ENCODE measurements at places on chromosomes 2 and 18. TPM values are rescaled to one million over a fixed set of nuclear protein-coding genes. Genes with fewer than 3 reads are reported as not detected.

GRCh38 chr2:189557373-189557772 lies 23.2 kb downstream of the SLC40A1 start:
- peaks cover 80% of the 10 kb centered on the region for H3K4me1 ChIP-seq
- no peaks in the 10 kb centered on the region for H3K27me3 ChIP-seq
- DNase-seq = no peak
- no peaks in the 10 kb centered on the region for H3K36me3 ChIP-seq

DNA sequence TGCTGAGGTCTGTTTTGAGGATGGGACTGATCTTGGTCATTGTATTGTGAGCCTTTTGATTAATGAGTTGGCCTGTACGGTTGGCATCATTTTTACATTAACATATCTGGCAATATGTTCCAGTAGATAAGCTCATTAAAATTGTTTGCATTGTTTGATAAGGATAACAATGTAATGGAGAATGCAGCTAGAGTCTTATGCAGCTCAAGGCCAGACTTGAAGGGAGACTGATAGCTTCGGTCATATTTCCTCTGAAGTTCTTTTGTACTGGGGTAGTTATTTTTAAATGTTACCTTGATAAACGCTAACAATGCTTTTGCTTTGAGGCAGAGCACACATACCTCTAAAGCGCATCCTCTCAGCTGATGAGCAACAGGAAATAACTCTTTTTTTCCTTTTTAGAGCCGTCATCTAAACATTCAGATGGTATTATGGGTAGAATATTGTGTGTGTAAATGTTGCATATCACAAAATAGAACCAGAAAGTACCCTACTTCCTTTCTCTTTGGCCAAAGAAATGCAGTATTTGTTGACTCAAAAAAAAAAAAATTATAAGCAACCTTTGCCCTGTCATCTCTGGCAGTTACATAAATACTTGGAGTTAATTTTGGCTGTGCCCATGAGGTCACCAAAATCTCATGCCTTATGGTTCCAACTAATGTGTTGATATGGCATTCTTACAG lies 1.3 kb downstream of the MAPRE2 start:
- no peak for DNase-seq
- H3K27ac ChIP-seq = peak overlapping the region; percentile 71
- H3K27me3 ChIP-seq = no peaks in the 10 kb centered on the region
- peaks cover 56% of the 10 kb centered on the region for H3K4me1 ChIP-seq
- peak overlapping the region; percentile 84 for H3K4me3 ChIP-seq
- H3K36me3 ChIP-seq = no peaks in the 10 kb centered on the region

DNA sequence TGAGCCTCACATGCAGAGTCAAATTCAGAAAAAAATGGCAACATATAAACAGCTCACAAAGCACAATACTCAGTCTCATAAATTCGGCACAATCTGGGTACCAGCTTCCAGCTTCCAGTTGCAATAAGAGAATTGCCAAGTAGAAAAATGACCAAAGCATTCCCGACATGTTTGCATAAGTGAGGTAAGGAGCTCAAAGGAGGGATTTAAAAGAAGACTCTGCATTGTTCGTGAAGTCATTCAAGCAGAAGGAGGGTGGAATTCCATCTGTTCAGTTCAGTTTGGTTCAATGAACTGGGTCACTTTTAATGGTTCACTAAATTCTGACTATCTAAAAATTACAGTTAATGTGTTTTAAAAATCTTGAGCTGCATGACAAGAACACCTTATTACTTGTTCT lies 106.7 kb upstream of the KLHL14 start:
- no peaks in the 10 kb centered on the region for H3K36me3 ChIP-seq
- H3K4me1 ChIP-seq = no peaks in the 10 kb centered on the region
- peak; percentile 2 for DNase-seq
- H3K27ac ChIP-seq = no peak overlapping the region

GRCh38 chr2:207253666-207254345 lies 88.1 kb upstream of the KLF7 start:
- no peak overlapping the region for H3K4me3 ChIP-seq

- peaks cover 22% of the 10 kb centered on the region for H3K36me3 ChIP-seq
- DNase-seq = no peak
- H3K27ac ChIP-seq = no peak overlapping the region
- peaks cover 12% of the 10 kb centered on the region for H3K4me1 ChIP-seq
- no peaks in the 10 kb centered on the region for H3K27me3 ChIP-seq
- no peak overlapping the region for H3K4me3 ChIP-seq
Measured at GRCh38 chr2:127718271-127718670, 17.0 kb downstream of the SFT2D3 start.

DNA sequence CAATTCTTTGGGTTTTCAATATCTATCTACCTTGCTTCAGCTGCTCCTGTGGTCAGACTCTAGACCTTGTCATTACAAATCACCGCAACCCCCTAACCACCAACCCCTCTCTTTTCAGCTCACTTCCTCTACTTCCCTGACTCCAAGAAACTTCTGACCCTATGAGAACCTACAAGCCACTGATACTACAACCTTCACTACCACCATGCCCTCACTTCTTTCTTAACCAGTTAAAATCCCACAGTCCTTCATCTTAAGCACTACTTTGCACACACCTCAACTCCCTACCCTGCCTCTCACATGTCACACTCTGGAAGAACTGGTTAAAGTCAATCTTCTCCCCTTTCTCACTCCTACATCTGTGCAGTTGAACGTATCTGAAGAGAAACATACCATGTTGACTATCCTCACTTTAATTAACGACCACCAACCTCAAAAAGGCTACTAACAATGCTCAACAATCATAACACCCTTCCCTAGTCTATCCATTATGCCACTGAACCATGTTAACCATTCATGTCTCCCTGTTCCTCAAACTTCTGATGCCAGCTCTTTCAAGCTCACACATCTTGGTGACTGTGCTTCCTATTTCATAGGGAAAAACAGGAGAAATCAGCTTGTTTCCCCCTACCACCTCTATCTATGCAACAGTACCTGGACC lies 12.6 kb downstream of the EIF2AK3 start:
- DNase-seq = no peak
- H3K4me3 ChIP-seq = no peak overlapping the region
- H3K27ac ChIP-seq = no peak overlapping the region

GRCh38 chr18:34117319-34117718 lies 107.4 kb downstream of the NOL4 start:
- no peaks in the 10 kb centered on the region for H3K36me3 ChIP-seq
- H3K4me3 ChIP-seq = no peak overlapping the region
- no peak for DNase-seq

DNA sequence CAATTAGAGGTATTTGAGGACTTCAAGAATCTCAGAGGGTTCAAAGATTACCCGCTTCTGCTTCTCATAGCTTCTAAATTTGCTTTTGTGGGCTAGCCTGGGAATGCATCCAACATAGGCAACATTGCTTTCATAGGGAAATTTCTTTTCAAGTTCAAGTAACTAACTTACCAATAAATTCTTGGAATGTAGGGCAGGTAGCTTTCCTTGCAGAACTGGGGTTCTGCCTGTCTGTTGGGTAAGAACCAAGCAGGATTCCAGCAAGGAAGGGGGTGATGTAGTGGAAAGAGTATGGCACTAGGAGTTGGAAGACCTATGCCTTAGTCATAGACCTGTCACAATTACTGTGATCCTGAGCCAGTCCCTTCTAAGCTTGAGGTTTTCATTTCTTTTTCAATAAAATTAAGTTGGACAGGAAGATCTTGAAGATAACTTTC lies 164.1 kb downstream of the FHOD3 start:
- no peak overlapping the region for H3K4me3 ChIP-seq
- no peak overlapping the region for H3K27ac ChIP-seq
- peaks cover 33% of the 10 kb centered on the region for H3K4me1 ChIP-seq
- H3K27me3 ChIP-seq = no peaks in the 10 kb centered on the region
- H3K36me3 ChIP-seq = no peaks in the 10 kb centered on the region
- no peak for DNase-seq

DNA sequence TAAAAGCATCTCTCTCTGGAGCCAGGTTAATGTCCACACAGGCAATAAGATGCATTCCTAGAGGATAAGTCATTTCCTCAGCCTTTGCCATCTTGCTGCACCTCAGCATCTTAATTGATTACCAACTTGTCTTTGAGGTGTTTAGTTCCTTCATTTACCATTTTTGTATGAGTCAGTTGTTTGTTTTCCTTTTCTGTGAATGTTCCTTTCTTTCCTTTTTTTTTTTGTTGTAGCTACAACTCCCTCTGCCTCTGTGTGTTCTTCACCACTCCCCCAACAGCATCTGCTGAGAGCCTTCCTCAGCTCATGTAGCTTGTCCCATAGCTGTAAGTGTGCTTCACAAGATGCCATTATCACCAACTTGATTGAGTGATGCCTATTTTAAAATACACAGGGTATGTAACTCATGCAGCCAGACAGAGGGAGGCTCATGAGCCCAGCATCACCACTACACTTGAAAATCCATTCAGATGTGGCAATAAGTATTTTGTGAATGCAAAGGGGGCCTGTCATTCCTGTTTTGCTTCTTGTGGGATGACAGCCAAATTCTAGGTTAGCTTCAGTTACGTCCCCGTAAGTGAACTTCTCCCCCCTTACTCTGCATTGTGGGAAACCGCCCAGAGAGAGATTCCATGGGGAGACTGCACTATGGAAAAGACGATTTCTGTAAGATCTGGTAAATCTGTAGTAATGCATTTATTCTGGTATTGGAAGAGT lies 315.9 kb upstream of the ZEB2 start:
- H3K27me3 ChIP-seq = no peaks in the 10 kb centered on the region
- no peak overlapping the region for H3K4me3 ChIP-seq
- H3K27ac ChIP-seq = no peak overlapping the region
- no peaks in the 10 kb centered on the region for H3K4me1 ChIP-seq

DNA sequence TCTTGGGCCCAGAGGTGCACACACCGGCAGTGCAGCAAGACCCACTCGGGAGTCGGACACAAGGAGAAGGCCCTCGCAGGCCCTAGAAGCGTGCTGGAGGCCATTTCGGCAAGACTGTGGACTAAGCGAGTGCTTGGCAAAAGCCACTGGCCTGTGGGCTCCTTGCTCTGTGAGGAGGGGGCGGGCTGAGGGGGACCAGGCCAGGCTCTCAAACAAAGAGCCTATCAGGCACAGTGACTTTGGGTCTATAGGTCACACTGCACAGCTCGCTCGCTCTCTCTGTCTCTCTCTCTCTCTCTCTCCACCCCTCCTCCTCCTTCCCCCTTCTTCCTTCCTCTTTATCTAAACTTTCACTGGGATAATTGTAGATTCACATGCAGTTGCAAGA lies 23.6 kb upstream of the ZCCHC2 start:
- H3K27ac ChIP-seq = peak overlapping the region; percentile 47
- H3K36me3 ChIP-seq = no peaks in the 10 kb centered on the region
- no peak for DNase-seq
- H3K27me3 ChIP-seq = no peaks in the 10 kb centered on the region

- H3K27me3 ChIP-seq = no peaks in the 10 kb centered on the region
- DNase-seq = no peak
- no peaks in the 10 kb centered on the region for H3K36me3 ChIP-seq
- H3K4me3 ChIP-seq = no peak overlapping the region
- H3K27ac ChIP-seq = no peak overlapping the region
Measured at GRCh38 chr18:60980422-60981005, 352.7 kb upstream of the CDH20 start.

GRCh38 chr2:19349911-19350677 lies 8.3 kb downstream of the OSR1 start:
- peaks cover 27% of the 10 kb centered on the region for H3K4me1 ChIP-seq
- no peaks in the 10 kb centered on the region for H3K36me3 ChIP-seq
- H3K27me3 ChIP-seq = no peaks in the 10 kb centered on the region

DNA sequence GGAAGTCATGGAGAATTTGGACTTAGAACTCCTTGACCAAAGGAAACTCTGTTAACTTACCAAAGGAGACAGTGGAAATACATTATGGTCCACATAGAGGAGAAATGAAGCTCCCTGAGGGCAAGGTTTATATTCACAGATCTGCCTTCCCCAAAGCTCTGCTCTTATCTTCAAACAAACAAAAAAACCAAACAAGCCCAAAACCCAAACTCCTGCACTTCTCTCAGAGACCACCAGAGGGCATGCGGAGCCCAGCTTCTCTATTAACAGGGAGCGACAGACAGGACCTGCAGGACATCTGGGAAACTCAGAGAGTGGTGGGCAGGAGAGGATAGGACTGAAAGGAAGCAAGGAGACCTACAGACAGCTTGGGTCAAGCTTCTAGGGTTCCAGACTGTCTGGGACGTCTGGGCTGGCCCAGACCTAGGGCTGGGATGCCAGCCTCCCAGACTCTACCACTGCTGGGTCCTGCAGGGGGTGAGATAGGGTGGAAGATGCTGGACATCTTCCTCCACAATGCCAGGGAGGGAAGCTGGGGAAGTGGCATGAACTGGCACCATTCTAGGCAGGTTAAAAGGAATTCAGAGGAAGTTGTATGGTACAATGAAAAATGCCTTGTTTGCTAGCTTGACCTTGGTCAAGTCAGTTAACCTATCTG lies 4.0 kb upstream of the WNT10A start:
- H3K36me3 ChIP-seq = no peaks in the 10 kb centered on the region
- no peak overlapping the region for H3K4me3 ChIP-seq
- peak; percentile 82 for DNase-seq
- 0 out of 2 replicates have a peak, but pooled peaks cover 9% of the 10 kb centered on the region for H3K4me1 ChIP-seq
- peaks cover 22% of the 10 kb centered on the region for H3K27me3 ChIP-seq
- H3K27ac ChIP-seq = no peak overlapping the region

GRCh38 chr18:46268671-46269070 lies 164.5 kb downstream of the HAUS1 start:
- no peak for DNase-seq
- H3K4me3 ChIP-seq = no peak overlapping the region
- no peaks in the 10 kb centered on the region for H3K4me1 ChIP-seq
- H3K27me3 ChIP-seq = no peaks in the 10 kb centered on the region
- peaks cover 2% of the 10 kb centered on the region for H3K36me3 ChIP-seq

DNA sequence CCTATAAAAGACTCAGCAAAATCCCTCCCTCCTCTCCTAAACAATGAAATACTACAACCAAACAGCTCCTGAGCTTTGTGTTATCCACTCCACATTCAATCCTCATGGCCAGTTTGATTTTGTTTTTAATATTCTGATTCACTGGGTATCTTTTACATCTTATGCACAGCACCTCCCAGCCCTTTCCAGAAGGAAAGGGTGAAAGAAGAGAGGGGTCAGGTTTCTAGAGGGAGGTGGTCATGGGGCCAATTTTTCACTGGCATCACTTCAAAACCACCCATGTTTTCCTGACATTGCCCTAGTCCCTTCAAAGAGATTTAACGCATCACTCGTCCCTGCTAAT lies 315.6 kb downstream of the LPIN1 start:
- no peak for DNase-seq
- no peak overlapping the region for H3K27ac ChIP-seq
- H3K36me3 ChIP-seq = no peaks in the 10 kb centered on the region
- no peak overlapping the region for H3K4me3 ChIP-seq

Gene C2orf15
- 12.2 TPM for total RNA-seq

Gene REG3G
- total RNA-seq = not detected

Gene IDH1
- 1,654 TPM for total RNA-seq

Gene APCDD1
- 2.1 TPM for total RNA-seq

Gene ALPI
- total RNA-seq = not detected

All from HepG2 (cell line).